ENCODE measurements at places on chromosomes 12 and 14.
A peak's percentile ranks its signal among the peaks of the same experiment; 100 is the strongest.

GRCh38 chr12:31118347-31119191, 44.9 kb downstream of the DDX11 start:
- DNase-seq, result peak; percentile 91

DNA sequence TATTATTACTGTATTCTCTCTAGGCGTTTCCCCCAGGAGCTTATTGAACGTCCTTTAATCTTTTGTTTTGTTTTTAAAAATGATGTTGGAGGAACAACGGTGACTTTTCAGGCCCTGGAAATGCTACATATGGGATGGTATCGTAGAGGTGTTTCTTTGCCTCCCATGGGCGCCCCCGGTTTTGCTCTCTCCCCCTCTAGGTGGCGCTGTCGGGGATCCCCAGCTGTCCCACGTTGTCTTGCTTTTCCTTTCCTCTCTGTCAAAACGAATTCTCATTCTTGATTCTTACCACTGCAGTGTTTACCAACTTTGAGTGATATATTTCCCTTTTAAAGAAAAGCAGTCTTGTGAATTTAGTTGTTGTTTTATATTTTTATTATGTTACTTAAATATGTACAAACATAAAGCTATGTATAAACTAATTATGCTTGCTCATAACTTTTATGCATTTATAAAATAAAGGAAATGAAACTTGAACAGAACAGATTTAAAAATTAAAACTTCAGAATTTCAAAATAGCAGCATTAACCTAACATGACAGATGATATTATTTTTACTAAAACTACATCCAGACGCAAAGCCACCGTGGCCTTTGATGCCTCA, 171.9 kb downstream of the RGS6 start:
- DNase-seq, result peak; percentile 71

DNA sequence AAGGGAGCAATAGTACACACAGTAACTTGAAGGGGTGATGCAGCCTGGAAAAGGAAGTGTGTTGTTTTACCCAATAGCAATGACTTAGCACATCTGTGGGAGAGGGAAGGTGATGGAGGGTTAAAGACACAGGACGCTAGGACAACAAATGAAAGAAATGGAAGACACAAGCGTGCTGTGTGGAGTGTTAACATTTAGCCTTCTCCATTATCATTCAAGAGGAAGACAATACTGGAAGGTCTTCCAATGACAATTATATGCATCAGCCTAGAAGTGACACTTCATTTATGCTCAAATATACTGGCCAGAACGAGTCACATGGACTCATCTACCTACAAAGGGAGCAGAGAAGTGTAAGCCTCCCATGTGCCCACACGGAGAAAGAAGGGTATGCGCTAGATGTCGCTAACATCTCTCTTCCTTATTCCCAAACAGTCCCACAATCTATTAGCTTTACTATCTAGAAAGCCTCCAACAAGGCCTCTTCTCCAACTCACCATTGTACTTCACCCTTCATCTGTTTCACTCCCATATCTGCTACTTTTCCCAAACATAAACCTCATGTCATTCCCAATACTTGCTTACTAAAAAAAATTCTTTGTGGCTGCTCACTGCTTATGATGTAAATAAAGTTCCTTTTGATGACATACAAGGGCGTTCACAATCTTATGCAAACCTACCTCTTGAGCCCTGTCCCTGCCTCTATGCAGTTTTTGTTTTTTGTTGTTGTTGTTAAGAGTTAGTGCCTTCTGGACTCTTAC, 20.3 kb downstream of the PPM1H start:
- DNase-seq, result no peak

GRCh38 chr12:74415633-74416032, 122.0 kb upstream of the ATXN7L3B start:
- no peak for DNase-seq

- DNase-seq, result no peak
These were observed 29.2 kb upstream of the DCN start for GRCh38 chr12:91211866-91212265.

DNA sequence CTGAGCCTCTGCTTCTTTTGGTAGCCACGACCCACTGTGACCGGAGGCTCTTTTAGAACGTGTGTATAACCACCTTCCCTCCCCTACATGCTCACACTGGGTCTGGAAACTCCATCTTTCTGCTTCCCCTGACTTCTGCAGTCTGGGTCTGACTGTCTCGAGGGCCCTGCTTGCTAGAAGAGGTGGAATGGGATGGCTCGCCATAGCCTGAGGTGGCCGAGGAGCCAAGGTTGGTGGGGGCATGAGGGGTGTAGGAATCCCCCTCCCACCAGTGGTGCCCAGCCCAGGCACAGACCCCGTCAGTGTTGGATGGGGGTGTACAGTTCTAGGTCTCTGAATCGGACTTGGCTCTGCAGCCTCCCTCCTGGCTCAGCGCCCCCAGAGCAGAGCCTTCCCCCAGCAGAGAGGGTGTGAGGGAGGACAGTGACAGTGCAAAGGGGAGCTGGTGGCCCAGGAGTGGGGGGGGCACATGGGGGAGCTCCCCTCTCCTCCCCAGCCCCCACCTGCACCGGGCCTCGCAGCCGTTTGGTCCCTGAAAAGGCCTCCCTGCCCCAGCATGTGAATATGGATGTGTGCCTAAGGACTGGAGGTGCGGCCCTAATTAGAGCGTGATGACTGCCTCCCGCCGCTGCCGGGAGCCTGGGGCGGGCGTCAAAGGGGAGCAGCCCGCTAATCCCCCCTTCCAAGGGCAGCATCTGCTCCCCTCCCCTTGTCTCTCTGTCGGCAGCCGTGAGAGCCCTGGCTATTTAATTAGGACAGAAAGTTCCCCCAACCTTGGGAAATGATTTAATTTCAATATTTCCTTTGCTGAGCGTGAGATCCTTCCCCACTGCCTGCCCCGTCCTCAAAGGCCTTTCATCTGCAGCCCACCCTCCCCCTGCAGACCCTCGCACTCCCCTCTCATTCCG, 196.2 kb upstream of the C14orf180 start:
- DNase-seq, result no peak

GRCh38 chr14:46215801-46216200, 435.8 kb downstream of the RPL10L start:
- no peak for DNase-seq

- DNase-seq, result no peak
These were observed 212.8 kb upstream of the CAND1 start for GRCh38 chr12:67056329-67056728.

- DNase-seq, result no peak
These were observed 85.9 kb upstream of the PDE3A start for GRCh38 chr12:20282401-20282800.

DNA sequence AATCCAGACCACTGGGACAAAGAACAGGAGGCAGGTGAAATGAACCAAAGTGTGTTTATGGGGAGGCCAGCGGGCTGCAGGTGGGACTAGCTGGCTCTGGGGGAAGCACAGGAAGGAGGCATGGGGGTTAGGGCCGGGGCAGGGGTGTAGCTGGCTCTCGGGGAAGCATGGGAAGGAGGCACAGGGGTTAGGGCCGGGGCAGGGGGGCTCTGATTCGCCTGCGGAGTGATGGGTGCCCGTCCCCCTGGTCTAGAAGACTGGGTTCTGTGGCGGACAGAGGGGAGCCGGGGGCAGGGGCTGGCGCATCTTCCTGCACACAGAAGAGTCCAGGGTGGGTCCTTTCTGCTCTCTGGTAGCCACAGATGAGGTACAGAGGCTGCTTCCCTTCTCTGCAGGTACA, 310.3 kb downstream of the TMEM121 start:
- DNase-seq, result no peak

- DNase-seq, result no peak
These were observed 3.9 kb downstream of the SLCO1A2 start for GRCh38 chr12:21330682-21331253.

DNA sequence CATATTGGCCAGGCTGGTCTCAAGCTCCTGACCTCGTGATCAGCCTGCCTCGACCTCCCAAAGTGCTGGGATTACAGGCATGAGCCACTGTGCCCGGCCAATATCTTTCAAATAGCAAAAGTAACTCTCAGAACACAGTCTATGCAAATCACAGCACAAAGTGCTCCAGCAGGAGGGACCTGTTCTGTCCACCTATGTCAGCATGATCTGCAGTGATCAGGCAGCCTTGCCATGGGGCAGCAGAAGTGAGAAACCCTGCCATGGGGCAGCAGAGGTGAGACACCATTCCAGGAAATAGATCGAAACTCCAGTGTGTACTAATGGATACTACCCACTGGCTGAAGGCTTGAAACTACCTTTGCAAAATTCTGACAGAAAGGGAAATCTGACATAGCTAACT, 78.5 kb upstream of the EIF5 start:
- DNase-seq, result no peak

- no peak for DNase-seq
These were observed 16.6 kb downstream of the FBRSL1 start for GRCh38 chr12:132506328-132507160.

DNA sequence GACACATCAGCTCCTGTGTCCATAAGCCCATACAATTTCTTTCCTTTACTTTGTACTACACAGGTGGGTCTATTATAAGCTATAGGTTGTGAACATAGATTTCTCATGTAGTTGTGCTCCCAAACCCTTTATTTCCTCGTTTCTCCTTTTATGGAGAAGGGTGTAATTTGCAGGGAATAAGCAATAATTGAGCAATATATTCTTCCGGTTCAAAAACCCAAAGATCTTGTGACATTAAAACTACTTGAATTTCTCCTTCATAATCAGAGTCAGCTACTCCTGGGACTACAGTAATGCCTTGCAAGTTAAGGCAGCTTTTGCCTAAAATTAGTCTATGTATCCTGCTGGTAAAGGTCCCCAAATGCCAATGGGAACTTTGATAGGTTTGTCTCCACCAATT, 19.1 kb upstream of the MAPKAPK5 start:
- DNase-seq, result no peak

- DNase-seq, result no peak
These were observed 135.1 kb downstream of the RBM19 start for GRCh38 chr12:113831016-113831415.

- DNase-seq, result no peak
These were observed 1.1 kb upstream of the CKAP4 start for GRCh38 chr12:106248846-106249371.

- no peak for DNase-seq
These were observed 105.4 kb upstream of the MED13L start for GRCh38 chr12:116382686-116383530.

DNA sequence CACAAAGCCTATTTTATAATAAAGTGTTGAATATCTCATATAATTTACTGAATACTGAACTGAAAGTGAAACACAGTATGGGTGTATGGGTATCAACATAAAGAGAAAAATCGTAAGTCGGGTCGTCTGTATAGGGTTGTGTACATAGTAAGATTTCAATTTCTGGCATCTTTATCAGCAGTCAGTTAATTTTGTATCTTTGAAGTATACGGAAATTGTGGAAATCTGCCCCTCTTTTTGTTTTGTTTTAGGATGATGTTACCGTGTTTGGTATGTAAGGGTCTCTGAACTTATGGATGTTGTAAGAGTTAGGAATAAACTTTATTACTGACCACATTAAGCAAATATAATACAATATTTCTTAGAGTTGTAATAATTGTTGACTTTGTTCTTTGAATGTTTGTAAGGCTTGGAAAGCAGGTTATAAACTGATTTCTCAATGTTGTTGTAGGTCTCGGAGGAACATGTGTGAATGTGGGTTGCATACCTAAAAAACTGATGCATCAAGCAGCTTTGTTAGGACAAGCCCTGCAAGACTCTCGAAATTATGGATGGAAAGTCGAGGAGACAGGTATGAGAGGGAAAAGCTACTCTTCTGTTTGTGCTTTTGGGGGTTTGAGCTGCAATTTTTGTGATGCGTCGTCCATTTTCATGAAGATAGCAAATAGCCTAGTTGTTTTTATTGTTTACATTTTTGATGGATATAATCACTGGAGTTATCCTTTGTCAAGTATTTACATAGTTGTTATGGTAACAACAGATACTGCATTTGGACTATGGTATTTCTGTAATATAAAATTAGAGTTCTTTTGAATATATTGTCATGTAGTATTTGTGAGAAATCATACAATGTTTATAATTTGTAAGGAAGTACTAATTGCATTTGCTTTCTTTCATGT, 12.0 kb downstream of the EID3 start:
- DNase-seq, result no peak

GRCh38 chr12:118166946-118167345, 31.0 kb downstream of the PEBP1 start:
- DNase-seq, result no peak

GRCh38 chr14:100391173-100391572, 68.0 kb downstream of the SLC25A47 start:
- DNase-seq, result no peak

- DNase-seq, result no peak
These were observed 990.3 kb downstream of the AACS start for GRCh38 chr12:126055521-126055920.

DNA sequence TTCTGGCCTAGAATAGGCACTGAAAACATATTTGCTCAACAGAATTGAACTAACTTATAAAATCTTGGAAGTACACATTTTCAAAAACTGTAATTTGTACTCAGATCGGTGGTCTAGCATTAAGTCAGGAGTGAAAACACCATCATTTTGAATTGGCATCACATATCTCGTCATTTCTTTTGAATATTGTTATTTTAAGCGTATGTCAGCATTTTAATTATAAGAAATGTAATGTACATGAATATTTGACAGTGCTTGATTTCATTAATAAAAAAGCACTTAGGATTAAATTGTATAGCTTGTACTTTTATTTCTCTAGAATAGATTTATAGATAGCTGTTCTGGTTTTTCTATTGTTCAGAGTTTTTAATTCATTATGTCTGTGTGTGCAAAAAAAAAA, 892.2 kb downstream of the BCL11B start:
- DNase-seq, result no peak

- no peak for DNase-seq
These were observed 1.5 kb upstream of the MSRB3 start for GRCh38 chr12:65276916-65277530.

DNA sequence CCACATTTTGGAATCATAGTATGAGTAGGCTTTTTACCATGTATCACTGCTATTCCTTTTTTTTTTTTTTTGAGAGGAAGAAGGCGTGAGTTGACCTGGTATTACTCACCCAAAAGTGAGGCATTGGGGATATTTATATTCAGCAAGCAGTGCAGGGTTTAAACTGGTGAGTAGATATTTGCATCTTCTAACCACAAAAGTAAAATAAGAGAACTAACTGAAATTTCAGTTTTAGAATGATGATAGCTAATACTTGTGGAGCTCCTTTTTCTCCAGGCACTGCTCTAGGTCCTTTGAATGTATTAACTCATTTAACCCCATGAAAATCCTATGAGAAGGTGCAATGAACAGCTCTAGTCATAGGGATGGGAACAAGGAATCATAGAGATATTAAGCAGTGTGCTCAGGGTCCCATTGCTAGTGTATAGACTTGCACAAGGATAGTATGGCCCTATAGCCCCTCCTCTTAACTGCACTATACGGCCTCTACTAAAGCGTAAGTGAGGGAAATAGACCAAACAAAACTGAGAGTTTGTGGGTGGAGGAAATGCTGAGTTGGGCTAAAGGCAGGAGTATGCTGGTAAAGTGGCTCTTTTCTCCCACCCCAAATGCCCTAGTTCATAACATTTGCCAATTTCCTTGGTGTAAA, 104.3 kb upstream of the MAX start:
- no peak for DNase-seq

GRCh38 chr12:52284562-52285171, 6.7 kb downstream of the KRT81 start:
- DNase-seq, result no peak

Data from HAP-1 (cell line).